Left lobe of liver (tissue), 2 donors: ENCODE measurements at places on chromosomes 6 and 20. TPM values are rescaled to one million over a fixed set of nuclear protein-coding genes. Genes with fewer than 3 reads are reported as not detected.

GRCh38 chr6:1593286-1593957, 16.3 kb upstream of the FOXC1 start:
- no peak for DNase-seq

DNA sequence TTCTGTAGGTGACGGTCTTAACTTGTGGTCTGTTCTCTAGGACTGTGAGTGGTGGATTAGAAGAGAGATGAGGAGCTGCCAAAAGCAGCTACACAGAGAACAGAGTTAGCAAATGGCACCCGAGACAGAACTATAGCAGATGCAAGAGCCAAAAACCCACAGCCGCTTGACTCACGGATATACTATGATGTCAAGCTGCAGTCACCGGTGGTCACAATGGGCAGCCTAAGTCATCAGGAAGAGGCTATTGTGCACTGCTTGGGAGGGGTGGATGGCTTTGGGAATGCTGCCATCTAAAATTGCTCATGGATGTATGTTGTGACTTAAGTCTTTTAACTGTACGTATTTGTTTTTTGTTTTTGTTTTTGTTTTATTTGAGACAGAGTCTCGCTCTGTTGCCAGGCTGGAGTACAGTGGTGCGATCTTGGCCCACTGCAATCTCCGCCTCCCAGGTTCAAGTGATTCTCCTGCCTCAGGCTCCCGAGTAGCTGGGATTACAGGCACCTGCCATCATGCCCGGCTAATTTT, at the start of gene GTSF1L:
Gene GTSF1L (minus strand): TSS at position 192 of the 528 bp plus-strand sequence. CDS start 308 bp downstream, outside the sequence.
- DNase-seq, result no peak

DNA sequence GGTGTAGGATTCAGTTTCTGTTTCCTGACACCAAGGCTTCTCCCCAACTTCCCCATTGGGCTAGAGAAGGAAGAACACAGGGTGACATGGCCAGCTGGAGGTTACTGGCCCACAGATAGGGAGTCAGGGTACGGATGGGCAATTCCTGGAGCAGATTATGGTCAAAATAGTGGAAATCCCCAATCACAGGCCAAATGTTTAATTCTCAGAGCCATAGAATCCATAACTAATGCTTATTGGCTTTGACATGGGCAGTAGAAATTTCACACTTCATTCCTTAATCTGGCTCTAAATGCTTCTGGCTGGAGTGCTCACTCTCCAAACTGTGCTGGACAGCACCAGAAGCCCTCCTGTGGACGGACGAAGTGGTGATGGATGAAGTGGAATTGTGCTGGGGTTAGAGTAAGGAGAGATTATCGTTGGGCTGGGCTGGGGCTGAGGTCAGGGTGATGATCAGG, 887 bp downstream of the SIGLEC1 start:
- DNase-seq, result no peak

DNA sequence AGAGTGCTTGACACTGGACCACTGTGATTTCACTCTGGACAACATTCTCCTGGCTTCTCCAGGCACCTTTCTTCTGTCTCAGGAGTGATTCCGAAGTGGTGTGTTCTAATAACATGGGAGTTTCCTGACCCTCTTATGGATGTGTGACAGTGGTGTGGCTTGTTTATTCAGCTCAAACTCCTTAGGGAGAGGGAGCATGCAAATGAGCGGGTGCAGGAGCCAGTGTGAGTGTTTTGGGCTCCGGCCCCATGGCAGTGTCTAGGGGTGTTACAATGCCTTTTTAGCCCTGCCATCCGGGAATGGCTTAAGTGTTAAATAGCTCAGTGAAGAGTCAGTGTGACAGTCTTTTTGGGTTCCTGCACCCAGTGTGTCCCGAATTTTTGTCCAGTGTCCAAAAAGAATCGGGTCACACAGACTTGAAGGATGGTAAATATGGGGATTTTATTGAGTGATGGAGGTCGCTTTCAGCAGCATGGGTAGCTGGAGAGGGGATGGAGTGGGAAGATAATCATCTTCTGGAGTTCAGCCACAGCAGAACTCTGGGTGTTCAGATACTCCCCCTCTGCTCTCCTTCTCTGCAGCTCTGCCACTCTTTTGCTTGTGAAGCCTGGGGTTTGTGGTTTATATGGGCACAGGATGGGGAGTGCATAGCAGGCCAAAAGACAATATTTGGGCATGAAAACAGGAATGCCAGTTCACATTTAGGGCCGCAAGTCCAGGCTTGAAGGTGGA, 928.9 kb upstream of the CITED2 start:
- no peak for DNase-seq

GRCh38 chr6:36268478-36269275, 1.2 kb upstream of the PNPLA1 start:
- no peak for DNase-seq

DNA sequence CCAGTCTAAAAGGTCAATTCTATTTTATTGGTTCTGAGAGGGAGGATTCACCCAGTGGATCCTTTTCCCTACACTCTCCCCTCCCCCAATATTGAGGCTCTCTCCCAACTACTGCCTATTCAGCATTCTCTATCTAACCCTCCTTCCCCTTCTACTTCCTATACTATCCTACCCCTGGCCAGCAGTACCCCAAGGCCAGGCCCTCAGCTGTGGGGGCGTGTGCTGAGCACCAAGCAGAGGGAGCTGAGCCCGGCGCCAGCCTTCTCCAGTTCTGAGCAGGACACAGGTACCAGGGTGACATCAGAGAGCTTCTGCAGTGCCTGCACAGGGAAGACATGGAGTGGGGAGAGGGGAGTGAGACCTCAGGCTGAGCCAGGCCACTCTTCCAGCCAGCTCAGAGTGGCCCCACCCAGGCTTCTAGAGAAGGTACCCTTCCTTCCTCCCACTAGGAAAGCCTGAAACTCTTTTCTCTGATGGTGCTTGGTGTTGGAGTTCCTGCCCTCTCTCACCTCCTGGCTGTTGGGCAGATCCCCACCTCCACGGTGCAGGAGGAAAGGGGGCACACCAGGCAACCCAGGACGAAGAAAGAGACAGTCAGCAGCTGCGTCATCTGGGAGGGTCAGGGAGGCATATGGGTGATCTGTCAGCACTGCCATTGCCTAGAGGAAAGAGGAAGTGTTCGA, 1.9 kb downstream of the DDAH2 start:
- no peak for DNase-seq

GRCh38 chr6:35737413-35738211, 780 bp downstream of the ARMC12 start:
- DNase-seq, result no peak

- DNase-seq, result no peak
Observed at GRCh38 chr20:16710781-16711180, 19.0 kb upstream of the SNRPB2 start.

GRCh38 chr6:143743301-143744166, 65.8 kb downstream of the PHACTR2 start:
- no peak for DNase-seq

DNA sequence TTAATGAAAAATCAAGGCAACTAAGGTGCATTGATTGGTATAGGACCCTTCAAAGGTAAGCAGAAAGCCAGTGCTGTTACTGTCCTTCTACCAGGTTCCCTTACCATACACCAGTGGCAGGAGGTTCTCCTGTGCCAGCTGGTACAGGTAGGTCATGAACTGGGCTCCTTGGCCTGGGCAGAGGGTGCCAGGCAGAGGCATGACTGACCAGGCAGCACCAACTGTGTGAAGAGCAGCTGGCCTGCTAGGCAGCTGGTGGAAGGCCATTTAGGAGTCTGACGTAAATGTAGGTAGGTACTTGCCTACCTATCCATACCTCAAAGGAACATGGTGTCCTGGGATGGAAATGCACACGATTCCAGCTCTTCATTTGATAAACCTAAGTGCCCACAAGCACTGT, 23.3 kb downstream of the PCNA start:
- DNase-seq, result no peak

DNA sequence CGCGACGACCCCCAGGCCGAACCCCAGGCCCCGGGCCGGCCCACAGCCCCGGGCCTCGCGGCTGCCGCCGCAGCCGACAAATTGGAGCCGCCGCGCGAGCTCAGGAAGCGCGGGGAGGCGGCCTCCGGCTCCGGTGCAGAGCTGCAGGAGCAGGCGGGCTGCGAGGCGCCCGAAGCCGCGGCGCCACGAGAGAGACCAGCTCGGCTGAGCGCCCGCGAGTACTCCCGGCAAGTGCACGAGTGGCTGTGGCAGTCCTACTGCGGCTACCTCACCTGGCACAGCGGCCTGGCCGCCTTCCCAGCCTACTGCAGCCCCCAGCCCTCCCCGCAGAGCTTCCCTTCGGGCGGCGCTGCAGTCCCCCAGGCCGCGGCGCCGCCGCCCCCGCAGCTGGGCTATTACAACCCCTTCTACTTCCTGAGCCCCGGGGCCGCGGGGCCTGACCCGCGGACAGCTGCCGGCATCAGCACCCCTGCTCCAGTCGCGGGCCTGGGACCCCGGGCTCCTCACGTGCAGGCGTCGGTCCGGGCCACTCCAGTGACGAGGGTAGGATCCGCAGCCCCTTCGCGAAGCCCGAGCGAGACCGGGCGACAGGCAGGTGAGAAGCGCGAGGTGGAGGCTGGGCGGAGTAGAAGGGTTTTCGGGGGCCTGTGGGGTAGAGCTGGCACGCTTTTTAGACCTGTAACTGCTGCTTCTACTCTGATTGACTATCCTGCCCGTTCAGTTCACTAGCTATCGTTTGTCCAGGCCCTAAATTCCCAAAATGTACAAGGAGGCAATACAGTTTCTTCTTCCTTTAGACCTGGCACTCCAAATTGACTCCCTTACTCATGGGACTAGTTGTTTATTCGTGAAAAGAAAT, 654 bp downstream of the FAM8A1 start:
- peak; percentile 66 for DNase-seq

- DNase-seq, result no peak
Observed at GRCh38 chr20:472889-473292, 10.6 kb upstream of the TBC1D20 start.

- no peak for DNase-seq
Observed at GRCh38 chr6:82270881-82271635, 23.5 kb upstream of the IBTK start.

- DNase-seq, result no peak
Observed at GRCh38 chr6:35388772-35389352, 46.5 kb downstream of the PPARD start.

- DNase-seq, result no peak
Observed at GRCh38 chr20:48995589-48995988, 50.5 kb upstream of the CSE1L start.

DNA sequence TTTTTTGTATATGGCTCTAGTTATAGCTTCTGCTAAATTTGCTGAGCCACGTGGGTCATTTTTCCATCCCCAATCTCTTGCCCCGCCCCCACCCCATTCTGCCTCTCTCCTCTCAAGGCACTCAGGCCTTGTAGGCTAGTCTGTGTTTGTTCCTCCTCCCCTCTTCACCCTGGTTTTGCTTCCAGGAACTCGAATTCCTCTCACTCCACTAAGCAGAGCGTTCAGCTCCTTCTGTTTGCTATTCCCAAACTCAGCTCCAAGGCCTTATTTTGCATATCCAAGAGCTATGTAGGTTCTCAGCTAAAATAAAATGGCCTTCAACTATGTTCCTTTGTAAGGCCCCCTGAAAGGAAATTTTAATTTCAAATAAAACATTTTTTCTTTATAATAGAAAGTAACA, 1293.7 kb downstream of the EPHA7 start:
- no peak for DNase-seq

DNA sequence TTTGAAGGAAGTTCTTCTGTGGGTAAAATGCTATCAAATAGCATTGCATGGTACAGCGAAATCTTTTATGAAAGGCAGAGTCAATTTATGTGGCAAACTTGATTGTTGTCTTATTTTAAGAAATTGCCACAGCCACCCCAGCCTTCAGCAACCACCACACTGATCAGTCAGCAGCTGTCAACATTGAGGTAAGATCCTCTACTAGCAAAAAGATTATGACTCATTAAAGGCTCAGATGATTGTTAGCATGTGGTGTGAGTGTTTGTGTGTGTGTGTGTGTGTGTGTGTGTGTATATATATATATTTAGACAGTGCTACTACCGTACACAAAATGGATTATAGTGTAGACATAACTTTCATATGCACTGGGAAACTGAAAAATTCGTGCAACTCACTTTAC, 27.8 kb downstream of the LRRN4 start:
- no peak for DNase-seq

DNA sequence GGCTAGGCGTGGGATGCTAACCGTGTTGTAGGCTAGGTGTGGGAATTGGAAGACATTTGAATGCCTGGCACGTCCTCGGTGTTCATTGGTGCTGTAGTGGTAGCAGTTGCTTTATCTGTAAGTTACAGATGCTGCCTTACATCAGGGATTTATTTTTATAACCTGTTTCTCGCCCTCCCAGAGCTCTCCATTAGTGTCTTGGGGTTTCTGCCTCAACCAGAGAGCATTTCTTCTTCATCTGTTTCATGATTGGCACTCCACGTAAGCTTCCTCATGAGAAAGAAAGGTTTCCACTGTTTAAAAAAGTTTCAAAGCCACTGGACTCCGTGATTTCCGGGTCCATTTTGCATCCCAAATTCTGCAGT, 9.0 kb downstream of the IGF2R start:
- no peak for DNase-seq

HAO1 gene
- total RNA-seq, result 224 TPM

RSPO4 gene
- total RNA-seq, result not detected

KCNG1 gene
- total RNA-seq, result 0.20 TPM

TMEM151B gene
- total RNA-seq, result not detected

TCEA2 gene
- 49.2 TPM for total RNA-seq

CDK19 gene
- total RNA-seq, result 6.9 TPM

SLC17A4 gene
- 19.2 TPM for total RNA-seq

ASIP gene
- total RNA-seq, result 0.55 TPM

SYNCRIP gene
- 31.0 TPM for total RNA-seq

ELOVL4 gene
- not detected for total RNA-seq

ALDH8A1 gene
- total RNA-seq, result 174 TPM

CALHM5 gene
- 0.20 TPM for total RNA-seq

FOXF2 gene
- total RNA-seq, result not detected

FNDC1 gene
- 0.10 TPM for total RNA-seq

LRFN2 gene
- 0.05 TPM for total RNA-seq

SYNDIG1 gene
- not detected for total RNA-seq
